ENCODE measurements at places on chromosomes 7 and 10.
A peak's percentile ranks its signal among the peaks of the same experiment; 100 is the strongest.

DNA sequence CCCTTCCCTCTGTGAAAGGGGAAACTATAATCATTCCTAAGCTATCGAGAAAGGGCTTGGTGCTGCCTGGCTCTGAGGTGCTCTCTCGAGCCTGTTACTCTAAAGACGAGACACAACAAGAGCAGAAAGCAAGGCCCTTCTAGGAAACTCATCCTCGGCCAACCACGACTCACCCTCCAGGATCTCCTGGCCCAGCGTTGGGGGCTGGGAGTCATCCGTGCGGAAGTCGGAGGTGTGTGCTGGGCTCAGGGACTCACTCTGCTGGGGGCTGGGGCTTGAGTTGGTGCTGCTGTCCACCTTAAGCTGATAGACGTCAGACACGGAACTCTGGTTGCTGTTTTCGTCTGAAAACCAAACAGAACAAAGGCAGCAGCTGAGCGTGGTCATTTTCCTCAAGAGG is 17.6 kb upstream of the BAZ1B start:
- DNase-seq = no peak

DNA sequence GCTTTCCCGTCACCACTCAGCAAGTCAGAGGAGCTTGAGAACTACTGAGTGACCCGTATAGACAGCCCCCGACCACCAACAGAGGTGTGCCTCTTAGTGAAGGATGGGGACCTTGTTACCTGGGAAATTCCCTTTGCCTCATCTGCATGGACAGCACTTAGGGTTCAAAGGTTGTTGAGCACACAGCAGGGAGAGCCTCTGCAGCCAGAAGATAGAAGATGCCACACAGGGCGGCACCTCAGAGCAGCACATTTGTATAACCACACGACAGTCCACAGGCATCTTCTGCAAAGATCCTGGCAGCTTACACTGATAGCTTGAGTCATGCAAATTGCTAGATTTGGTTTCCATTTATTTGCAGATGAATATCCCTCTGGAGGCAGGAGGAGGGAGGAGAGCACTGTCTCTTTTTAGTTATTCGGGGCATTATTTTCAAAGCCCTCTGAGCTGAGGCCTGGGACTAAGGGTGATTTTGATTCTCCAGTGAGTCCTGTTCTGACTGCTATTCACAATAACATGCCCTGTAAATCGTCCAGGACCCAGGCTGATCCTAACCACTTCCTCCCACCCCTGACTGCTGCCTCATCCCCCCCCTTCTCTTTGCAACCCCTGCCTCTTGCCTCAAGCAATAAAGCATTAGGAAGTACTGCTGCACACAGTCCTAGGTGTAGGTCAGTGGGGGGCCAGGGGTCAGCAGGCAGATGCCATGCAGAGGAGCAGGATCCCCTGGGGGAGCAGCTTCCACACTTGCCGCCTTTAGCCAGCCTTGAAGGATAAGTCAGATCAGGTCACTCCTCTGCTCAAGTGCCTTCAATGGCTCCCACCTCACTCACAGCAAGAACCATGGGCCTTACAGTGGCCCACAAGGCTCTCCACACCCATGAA is 24.6 kb upstream of the INMT start:
- peak; percentile 94 for DNase-seq

GRCh38 chr7:14321947-14322346 is 332.5 kb upstream of the ETV1 start:
- no peak for DNase-seq

DNA sequence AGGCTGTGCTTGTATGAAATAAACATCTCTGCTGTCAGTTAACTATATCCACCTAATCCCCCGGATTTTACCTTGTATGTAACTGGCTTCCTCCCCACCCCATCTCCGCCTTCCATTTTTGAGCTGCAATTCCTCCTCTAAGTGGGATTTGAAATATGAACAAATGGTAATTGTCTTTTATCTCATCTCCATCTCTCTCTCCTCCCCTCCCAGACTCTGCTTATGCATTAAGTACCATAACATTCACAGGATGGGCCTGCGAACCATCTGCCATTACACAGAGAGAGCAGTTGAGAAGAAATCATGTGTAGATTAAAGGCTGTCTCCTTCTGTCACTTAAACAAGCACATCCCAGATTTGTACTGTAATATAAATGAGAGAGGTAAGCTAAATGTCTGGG is 1169.9 kb downstream of the TYW1 start:
- DNase-seq = no peak

DNA sequence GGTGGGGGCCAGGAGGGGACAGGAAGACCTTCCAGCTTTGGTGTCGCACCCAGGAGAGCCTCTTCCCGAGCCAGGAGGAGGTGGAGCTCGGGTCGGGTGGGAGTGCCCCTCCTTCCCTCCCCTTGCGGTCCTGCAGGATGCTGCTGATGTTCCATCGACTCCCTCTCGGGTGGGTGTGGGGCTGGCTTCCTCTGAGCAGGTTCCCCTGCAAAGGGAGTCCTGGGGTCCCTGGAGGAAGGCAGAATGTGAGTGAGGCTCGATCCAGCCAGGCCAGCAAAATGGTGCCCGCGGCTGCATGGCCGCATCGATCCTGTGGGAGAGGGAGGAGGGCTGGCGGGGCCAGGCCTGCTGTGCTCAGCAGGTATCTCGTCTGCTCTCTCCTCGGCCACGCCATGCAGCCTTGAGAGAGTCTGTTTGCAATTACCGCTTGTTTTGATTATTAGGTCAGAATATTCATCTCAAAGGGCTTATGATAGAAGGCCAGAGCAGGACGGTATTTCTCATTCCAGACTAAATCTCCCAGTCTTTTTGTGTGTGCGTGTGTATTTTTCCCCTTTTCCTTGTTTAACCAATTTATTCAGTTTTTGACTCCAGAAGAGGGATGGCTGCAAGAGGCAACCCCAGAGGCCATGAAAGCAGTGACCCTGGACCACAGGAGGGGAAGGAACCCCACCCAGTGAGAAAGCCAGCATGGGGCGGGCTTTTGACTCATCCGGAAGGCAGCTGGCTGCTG is 137.3 kb upstream of the ZMIZ1 start:
- no peak for DNase-seq

DNA sequence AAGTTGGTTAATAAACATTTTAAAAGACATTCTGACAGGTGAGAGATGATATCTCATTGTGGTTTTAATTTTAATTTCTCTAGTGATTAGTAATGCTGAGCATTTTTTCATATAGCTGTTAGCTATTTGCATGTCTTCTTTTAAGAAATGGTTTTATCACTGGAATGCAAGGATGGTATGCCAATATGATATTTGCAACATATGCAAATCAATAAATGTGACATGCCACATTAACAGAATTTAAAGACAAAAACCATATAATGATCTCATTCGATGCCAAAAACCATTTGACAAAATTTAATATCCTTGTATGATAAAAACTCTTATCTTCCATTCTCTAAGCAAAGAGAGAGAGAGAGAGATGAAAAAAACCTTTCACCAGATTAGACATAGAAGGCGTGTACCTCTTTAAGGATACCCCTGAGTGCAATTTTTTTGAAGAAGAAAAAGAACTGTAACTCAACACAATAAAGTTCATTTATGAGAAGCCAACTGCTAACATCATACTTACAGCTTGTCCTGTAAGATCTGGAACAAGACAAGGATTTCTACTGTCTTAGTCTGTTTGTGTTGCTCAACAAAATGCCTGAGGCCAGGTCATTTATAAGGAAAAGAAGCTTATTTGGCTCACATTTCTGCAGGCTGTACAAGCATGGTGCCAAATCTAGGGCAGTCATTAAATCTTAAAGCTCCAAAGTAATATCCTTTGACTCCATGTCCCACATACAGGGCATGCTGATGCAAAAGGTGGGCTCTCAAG is 39.7 kb upstream of the ZMYND11 start:
- no peak for DNase-seq

DNA sequence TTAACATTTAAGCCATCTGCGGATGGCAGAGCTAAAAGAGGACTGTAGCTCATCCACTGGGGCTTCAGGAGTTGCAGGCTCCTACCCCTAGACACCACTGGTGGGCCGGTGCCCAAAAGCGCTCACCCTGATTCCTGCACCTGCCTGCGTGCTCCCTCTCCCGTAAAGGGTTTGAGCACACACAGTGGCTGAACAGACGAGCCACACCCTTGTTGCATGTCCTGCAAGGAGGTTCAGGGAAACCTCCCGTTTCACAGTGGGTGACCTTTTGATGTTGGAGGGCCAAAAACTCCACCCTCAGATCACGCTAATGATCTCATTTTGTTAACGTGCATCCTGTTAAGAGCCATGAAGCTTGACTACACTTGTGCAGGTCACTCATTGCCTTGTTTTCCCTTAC is 37.9 kb downstream of the SYPL1 start:
- no peak for DNase-seq

- no peak for DNase-seq
These were observed 5.5 kb downstream of the PTPRN2 start for GRCh38 chr7:158582089-158582456.

DNA sequence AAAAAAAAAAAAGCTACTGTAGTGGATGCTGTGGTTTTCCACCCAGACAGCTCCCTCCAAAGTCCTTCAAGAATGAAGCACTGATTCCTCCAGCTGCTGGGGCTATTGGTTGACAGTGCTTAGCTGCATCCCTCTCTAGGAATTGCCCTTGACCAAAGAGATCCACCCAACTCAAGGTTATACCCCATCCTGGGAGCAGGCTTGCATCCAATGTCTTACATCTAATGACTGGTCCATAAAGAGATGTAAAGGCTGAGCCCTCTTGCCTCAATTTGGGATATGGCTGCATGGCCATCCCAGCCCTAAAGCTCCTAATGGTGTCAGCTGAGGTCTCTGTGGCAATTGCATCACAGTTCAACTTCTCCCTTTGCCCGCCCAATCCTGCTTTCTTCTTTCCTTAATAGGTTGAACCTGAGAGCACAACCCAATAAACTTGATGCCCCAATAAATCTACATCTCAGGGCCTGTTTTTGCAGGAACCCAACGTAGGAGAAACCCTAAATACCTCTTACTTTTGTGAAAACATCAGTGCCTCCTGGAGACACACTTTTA is 4.4 kb downstream of the GPR37 start:
- DNase-seq = no peak

DNA sequence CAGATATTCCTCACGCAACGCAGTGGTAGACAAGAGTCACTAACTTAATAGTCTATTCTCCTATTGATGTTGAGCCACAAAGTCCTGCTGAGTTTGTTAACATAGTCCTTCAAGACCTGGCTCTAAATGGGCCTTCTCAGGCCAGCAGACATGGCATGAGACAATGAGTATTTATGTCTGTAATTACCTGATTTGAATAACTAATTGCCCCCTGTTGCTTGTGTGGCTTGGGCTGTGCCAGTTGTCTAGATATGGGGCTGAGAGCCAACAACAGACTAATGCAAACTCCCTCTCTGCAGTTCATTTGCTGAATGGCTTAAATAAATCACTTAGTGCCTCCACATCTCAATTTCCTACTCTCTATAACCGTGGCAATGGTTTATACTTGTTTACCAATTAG is 65.5 kb upstream of the VWC2 start:
- no peak for DNase-seq

- DNase-seq = peak; percentile 75
These were observed 6.7 kb upstream of the SMNDC1 start for GRCh38 chr10:110311357-110311949.

GRCh38 chr7:2906197-2906931 is 62.3 kb upstream of the GNA12 start:
- DNase-seq = no peak

GRCh38 chr7:2080060-2080387 is 152.7 kb downstream of the MAD1L1 start:
- DNase-seq = no peak

- DNase-seq = no peak
These were observed 1.8 kb upstream of the VWC2 start for GRCh38 chr7:49771427-49772176.

DNA sequence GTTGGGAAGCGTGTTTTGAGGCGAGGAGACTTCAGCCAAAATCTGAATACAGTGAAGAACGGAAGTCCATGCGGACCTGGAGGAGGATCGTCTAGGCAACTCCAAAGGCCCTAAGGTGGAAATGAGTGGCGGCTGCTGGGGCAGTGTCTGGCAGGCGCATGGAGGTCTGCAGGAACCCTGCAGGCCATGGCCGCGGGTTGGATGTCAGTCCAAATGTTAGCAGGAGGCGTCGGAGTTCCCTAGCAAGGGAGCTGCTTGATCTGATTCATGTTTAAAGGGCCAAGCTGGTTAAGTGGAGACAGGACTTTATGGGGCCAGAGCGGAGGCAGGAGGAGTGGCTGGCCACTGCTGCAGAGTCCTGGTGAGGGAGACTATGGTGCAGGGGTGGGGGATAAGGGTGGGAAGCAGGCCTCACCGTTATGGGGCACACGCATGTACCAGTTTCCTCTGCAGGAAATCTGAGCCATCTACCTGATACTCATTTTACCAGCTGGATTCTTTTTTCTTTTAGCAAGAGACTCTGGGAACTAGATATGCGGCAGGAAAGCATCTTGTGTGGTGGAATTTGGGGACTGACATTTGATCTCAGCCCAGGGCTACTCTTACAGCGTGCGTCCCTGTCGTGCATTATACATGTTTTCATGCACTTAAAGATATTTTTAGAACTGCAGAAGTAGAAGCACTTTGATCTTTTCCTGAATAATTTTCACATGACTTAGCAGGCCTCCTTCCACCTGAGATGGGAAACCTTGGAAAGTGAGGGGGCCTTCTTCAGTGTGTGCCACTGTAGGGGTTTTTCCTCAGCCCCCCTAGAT is 6.6 kb upstream of the REPIN1 start:
- DNase-seq = no peak

DNA sequence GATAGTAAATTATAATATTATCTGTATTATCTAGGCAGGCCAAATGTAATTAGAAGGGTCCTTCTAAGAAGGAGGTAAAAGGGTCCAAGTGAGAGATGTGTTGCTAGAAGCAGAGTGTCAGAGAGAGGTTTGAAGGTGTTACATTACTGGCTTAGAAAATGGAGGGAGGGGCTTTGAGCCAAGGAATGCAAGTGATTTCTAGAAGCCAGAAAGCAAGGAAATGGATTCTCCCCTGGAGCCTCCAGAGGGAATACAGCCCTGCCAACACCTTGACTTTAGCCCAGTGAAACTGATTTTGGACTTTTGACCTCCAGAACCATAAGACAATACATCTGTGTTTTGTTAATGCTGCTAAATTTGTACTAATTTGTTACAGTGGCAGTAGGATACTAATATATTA is 97.9 kb upstream of the IL6 start:
- no peak for DNase-seq

GRCh38 chr7:143229054-143229790 is 7.4 kb downstream of the TAS2R40 start:
- DNase-seq = peak; percentile 94

GRCh38 chr7:112799448-112800120 is 9.4 kb upstream of the TMEM168 start:
- no peak for DNase-seq

- DNase-seq = no peak
These were observed 69.8 kb downstream of the SUGCT start for GRCh38 chr7:40204581-40204980.

- DNase-seq = peak; percentile 78
These were observed 142.5 kb upstream of the TCERG1L start for GRCh38 chr10:131453721-131454634.

DNA sequence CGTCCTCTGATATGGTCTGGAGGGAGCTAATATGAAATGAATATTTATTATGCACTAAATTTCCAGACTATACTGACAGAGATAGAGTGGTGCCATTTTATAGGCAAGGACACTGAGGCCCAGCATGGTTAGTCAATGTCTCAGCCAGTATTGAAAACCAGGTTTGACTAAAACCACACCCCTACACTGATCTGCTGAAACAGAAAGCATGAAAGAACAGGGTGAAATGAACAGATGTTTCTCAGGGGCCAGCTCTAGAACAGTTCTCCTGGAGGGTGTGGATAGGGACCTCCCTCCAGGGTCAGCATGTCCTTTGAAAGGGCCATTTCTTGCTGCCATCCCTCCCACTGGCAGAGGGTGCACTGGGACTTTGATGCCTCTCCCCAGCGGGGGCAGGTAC is 700.5 kb downstream of the GRID1 start:
- no peak for DNase-seq

- no peak for DNase-seq
These were observed 30.3 kb downstream of the GSTO2 start for GRCh38 chr10:104299031-104299904.

Data from NCI-H526 (cell line).